Retina (tissue), 1 donor: ENCODE measurements at places on chromosomes 11 and 22.

DNA sequence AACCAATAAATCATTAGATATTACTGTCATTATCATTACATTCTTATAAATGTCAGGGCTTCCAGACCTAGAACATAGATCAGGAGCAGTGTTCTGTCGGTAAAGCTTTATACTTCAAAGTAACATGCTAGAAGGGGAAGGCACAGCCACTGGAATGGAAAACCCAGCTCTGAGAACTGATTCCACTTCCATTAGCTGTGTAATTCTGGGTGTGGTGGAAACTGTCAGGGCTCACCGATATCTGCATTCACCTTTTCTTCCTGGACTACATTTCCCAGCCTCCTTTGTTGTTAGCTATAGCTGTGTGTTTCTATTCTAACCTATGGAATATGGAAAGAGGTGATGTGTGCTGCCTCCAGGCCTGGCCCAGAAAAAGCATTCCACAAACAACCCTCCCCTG, 585.8 kb downstream of the BUD13 start:
- no peak for DNase-seq

DNA sequence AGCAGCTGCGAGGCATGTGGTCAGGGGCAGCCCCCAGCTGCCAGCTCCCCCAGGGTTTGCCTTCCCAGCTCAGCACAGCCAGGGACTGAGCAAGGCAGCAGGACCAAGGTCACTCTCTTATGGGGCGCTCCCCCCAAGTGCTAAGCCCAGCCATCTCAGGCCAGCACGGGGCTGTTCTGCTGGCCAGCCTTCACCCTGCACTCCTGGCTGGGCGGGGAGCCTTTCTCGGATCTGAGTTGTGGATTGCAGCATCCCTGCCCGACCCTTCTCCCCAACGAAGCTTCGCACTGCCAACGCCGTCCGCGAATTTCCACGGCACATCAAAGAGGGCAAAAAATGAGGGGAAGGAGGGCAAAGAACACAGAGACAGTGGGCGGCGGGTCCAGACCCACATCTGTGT, 42.5 kb upstream of the GAL start:
- no peak for DNase-seq

DNA sequence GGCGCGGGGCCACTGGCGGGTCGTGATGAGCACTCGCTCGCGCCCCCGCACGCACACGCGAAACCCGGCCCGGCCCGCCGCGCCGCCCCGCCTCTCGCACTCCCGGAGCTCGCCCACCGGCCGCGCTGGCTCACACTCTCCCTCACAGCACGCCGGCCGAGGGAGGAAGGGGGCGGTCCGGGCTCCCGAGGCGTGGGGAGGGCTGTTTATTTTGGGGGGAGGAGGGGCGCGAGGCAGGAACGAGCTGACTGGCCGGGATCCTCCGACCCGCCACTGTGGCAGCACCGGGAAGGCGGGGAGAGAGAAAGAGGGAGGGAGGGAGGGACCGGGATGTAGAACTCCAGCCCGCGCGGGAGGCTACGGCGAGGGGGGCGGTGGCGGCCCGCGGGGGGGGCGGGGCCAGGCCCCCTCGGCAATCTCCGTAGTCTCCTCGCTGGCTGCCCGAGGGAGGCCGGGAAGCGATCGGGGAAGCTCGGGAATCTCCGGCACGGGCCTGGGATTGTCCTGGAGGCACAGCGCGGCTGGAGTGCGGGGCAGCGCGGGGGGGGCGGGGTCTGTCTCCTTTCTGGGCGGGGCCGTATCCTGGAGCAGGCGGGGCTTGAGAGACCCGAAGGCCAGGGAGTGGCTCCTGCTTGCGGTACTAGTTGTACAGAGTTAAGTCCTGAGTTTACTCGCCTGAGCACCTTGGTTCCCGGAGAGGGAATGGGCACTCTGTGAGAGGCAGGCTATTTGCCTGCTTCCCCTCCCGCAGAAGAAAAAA, at the start of gene RBFOX2:
Gene RBFOX2 (minus strand): TSS at position 179 of the 760 bp plus-strand sequence. CDS start 399 bp downstream, outside the sequence.
- peak; percentile 83 for DNase-seq

DNA sequence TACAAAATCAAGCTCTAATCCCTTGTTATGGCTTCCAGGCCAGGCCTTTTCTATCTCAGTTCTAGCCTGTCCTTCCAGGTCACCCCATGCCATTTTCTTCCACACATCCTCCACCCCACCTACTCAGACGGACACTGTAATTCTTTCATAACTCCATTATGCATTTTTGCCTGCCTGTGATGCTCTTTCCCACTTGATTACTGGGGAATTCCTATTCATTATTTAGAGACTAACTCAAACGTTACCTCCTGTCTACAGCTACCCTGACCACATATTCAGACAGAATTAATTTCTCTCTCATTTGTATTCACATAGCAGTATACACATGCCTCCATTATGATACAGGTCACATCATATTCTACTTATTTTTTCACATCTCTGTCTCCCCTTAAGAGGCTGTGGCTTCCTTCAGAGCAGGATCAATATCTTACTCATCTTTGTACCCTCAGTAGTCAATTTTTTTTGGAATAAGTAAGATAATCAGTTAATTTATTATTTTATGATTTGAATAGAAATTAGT, 156.5 kb upstream of the ZC3H12C start:
- no peak for DNase-seq

DNA sequence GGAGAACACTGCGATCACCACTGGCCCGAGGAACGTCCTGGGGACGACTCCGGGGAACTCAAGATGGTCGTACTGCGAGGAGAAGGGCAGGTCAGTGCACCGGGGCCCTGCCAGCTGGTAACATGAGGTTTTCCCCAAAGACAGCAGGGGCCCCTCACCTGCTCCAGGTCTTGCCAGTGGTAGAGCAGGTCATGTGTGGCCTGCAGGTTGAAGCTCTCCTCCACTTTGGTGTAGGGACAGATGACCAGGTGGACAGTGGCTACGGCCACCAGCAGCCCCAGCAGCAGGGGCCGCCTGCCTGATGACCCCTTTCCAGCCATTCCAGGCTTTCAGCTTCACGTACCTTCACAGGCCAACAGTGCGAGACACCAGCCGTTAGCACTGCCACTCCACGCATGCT, 4.8 kb downstream of the ALG12 start:
- no peak for DNase-seq

DNA sequence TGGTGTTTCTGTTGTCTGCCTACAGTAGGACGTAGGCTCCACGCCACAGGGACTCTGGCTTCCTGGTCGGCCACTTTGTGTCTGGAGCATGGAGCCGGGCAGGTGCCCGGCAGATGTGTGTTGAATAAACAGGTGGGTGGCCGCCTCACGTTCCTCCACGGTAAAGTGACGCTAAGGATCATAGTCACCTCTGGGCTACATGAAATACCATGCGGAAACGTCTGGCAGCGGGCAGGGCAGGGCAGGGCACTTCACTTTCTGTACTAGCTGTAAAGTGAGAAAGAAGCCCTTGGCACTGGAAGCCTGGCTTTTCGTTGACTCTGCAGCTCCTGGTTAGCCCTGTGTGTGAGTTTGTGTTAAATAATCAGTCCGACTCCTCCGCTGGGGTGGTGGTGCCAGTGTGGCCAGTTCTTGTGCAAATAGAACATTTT, 52.4 kb downstream of the MCM5 start:
- DNase-seq: no peak

DNA sequence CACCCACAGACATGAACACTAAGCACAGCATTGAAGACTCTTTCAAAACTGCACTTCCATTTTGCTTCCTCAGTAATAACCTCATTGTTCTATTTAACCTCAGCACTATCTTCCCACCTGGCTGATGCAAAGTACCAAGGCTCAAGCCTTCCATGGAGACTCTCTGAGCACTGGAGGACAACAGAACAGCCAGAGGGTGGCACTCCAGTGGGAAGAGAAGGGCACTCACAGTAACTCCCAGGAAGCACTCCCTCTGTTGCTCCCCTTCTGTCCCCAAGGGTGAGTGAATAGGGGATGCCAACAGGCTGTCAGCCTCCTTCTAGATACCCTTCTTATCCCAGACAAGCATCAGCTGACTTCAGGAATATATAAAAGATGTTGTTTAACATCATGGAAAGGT, 3.5 kb downstream of the ME3 start:
- peak; percentile 8 for DNase-seq

DNA sequence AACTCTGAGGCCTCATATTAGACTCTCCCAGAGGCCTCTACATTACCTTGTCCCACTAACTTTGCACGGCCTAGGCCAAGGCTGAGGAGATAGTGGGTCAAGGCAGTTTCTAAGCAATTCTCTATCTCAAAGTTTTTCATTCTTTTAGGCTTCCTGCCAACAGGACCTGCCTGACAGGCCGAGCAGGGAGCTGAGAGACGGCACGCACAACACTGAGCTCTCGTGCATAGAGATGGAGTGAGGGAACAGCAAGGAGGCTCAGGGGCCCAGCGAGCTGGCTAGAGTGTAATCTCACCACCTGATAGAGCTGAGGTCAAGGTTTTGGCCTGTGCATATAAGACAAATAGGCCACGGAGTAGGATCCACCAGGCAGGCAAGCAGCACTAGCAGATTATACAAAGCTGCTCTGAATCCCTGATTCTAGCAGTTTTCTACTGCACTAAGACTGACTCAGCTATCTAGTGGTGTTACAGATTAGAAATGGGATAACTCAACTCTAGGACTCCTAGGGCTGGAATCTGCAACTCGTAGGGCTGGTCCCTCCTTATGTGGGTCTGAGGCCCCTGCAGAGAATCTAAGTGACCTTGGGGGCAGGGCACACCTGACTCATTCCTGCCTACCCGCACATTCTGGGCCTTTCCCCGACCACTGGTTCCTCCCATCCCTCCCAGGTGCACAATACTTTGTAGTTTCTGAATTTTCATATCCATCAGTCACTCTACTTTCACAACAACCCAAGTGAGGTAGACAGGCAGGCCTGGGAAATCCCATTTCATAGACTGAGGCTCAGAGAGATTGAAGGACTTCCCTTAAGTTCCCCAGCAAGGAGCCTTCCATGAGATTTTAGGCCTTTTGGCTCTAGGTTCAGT, 1.7 kb downstream of the CYB5R2 start:
- DNase-seq: no peak

DNA sequence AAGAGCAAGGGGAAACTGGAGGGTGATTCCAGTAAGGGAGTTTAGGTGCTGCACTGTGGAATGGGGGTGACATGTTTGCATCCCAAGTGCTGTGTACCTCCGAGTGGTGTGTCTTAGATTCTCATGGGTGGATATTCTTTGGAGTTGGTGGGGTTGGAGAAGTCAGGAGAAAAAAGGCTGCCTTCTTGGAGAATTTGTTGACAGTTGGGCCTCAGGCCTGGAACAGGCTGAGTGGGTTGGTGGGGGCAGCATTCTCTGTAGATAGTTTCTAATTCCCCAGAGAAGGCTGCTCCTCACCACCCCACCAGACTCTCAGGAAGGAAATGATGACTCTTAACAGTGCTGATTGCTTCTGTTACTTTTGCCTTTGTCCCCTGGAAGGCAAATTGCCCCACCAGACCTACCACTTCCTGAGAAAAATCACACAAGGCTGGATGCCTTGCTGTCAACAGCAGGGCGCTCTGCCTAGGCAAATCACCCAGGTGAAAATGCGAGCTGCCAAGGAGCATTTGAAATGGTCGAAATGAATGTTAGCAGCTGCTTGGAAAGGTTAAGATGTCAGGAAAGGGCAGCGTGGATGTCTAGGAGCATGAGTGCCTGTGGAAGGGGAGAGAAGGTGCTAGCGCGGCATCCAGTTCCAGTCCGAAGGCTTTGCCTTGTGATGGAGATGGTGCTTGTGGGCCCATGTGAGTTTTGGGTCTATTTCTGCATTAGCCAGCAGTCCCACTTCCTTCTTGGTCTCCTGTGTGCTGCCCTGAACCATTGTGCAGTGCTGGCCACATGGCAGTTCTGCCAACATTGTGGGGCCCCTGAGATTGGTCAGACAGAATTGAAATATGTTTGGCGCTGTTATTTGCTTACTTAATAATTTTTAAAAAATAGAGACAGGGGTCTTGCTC, 29.7 kb upstream of the SORL1-AS1 start:
- no peak for DNase-seq

DNA sequence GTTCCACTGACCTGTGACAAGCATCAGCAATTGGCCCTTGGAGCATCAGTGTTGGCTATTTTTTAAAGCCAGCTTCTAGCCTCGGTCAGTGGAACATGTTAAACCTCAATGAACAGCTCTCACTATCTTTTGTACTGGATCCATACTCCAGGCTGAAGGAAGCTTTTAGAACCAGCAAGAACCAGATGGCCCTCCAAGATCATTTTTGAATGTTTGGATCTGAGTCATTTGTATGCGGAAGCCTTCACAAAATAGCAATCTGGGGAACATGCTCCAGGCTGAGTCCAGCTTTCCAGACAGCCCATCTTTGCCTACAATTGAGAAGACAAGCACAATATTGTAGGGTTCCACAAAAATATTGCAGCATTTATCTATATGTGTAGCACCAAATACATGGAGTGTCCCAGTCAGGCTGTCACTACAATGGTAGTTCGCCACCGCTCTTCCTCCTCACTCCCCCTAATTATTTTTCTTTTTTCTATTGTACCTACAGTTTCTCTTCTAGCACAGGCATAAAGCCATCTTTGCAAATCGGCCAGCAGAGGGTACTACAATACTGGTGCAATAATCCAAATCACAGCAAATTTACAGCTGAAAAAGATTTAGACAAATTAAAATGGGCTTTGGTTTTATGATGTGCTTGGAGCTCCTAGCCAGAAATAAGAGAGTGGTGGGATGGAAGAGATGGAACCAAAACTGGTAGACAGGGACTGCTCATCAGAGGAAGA, 177.4 kb upstream of the BLID start:
- no peak for DNase-seq

DNA sequence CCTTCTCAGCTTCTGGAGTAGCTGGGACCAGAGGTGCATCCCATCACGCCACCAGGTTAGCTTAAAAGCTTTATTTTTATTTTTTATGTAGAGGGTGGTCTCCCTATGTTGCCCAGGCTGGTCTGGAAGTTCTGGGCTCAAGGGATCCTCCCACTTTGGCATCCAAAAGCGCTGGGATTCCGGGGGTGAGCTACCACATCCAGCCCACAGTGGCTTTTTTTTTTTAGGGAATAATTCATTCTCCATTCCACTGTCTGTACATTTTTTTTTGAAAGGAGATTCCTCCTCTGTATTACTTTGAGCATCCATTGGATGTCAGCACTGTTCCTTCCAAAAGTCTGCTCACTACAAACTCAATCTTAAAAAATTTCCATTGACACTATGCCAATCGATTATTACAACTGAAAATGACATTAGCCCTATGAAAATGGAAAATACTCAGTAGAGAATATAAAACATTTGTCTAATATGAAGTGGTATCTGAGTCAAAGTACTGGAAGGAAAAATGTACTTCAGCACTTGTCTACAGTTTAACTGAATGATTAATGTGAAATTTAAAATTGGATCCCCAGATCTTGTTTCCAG, 1.3 kb upstream of the LPXN start:
- DNase-seq: no peak
